Muscle of leg (tissue), 16 donors: ENCODE measurements at places on chromosomes 5 and 9.
A peak's percentile ranks its signal among the peaks of the same experiment; 100 is the strongest.

DNA sequence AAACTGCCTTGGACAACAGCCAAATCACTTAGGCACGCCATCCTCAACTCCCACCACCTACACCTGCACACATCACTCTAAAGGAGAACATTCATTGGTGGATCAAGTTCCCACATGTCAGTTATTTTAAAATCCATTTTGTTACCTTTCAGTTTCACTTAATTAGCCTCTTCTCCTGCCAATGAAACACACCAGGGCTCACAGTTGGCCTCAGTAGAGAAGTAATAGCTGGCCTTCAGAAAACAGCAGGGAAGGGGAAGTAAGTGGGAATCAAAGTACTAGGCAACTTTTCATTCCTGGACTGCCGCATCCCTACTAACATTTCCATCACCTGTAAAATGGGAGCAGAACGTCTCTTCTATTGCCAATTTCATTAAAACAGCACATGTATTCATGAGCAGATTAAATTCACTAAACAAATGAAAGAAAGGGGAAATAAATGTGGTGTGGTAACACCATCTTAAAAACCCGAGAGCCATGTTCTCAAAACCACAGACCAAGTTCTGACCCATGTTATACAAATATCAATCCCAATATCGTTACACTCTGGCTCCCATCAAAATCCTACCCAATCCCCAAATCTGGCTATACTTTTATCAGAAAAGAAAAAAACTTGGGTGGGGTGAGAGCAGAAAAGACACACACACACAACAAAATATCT, 1.7 kb downstream of the SIL1 start:
- DNase-seq, result no peak

DNA sequence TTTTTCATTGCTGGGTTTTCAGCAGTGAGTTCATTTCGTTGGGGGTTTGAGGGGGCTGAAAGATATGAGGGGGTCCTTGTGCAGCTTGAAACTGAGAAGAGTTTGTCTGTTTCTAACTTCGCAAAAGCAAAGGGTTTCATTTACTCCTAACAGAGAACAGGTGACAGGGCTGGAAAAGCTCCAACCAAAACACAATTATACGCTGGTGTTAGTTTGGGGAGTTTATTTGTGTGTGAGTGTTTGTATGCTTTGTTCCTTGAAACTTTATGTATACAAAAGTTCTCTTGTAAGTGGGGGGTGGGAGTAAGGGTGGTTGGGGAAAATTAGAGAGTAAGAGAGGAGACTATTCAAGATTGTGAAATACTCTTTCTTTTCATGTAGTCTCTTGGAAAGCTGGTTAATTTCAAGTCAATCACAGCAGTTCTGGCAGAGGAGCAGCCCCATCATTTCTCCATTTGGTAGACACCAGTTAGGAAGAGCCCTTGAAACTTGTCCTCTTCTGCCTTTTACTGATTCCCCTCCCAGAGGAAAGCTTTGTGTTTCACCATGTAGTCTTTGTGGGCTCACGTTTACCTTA, 881 bp downstream of the TNFAIP8 start:
- peak; percentile 32 for DNase-seq

GRCh38 chr5:127933348-127933747, 150.2 kb upstream of the SLC12A2 start:
- no peak for DNase-seq

DNA sequence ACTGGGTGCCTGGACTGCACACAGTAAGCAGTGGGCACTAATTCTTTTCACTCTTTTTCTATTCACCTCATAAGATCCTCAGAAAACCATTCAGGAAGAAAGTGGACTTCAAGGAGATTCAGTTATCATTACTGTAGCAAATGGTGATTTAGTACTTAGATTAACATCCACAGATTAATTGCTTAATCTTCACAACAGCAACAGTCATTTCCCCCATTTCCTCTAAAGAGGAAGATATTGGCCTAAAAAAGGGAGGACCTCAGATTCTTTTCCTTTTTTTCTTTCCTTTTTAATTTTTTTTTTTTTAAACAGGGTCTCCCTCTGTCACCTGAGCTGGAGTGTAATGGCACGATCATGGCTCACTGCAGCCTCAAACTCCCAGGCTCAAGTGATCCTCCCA, 64.4 kb downstream of the AUH start:
- no peak for DNase-seq

DNA sequence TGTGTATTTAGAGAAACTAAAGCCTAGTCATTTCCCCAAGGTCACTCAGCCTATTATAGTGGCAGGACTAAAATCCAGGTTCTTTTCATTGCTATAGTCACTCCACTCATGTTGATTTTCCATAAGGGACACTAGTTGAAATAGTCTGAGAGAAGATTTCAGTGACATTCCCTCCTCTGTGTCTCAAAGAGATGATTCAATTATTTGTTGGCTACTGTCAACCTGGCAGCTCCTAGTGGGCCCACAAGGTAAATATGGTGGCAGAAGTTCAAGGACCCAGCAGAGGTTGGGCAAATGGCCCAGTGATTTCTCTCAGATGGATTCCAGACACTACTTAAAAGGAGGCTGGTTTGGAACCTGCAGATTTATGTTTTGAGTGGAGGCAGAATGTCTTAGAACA, 48.1 kb downstream of the G3BP1 start:
- no peak for DNase-seq

- DNase-seq, result no peak
Measured at GRCh38 chr9:91245431-91246313, 116.0 kb downstream of the AUH start.

DNA sequence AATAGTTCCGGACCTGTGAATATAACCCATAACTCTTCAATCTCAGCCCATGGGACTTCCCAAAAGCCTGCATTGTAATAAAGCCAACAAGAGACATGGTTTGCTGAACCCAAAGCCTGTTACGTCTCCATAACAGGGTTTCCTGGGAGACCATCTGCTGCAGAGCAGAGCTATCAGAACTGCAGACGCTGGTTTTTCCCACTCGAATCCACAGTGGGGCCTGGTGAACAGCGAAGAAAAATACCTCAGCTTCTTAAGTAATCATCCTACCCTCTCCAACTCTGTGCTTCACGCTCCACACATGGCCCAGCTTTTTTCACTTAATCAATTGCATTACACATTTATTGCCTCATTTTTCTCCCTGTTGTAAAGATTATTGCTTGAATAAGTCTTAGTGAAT, 409.5 kb upstream of the GRIA1 start:
- DNase-seq, result peak; percentile 12

GRCh38 chr9:89631384-89631783, 26.6 kb downstream of the GADD45G start:
- no peak for DNase-seq

GRCh38 chr5:93250424-93250823, 330.6 kb downstream of the NR2F1-AS1 start:
- no peak for DNase-seq

DNA sequence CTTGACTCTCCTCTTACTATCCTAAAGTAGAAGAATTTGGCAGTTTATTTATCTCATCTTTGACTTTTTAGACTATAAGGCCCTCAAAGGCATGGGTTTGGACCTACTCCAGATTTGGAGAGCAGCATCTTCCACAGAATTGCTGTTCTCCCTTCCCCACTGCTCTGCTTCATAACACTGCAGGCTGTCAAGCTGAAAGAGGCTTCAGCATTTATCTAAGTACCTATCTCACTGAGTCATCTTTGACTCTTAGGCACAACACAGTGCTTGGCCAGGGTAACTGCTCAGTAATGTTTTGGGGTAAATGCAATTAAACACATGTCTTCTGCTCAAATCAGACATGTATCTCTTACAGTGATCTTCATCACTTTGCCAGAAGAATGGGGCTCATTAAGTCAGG, 60.6 kb downstream of the GRIN3A start:
- DNase-seq, result no peak

- DNase-seq, result no peak
Measured at GRCh38 chr5:115379622-115380344, 83.3 kb upstream of the CCDC112 start.

DNA sequence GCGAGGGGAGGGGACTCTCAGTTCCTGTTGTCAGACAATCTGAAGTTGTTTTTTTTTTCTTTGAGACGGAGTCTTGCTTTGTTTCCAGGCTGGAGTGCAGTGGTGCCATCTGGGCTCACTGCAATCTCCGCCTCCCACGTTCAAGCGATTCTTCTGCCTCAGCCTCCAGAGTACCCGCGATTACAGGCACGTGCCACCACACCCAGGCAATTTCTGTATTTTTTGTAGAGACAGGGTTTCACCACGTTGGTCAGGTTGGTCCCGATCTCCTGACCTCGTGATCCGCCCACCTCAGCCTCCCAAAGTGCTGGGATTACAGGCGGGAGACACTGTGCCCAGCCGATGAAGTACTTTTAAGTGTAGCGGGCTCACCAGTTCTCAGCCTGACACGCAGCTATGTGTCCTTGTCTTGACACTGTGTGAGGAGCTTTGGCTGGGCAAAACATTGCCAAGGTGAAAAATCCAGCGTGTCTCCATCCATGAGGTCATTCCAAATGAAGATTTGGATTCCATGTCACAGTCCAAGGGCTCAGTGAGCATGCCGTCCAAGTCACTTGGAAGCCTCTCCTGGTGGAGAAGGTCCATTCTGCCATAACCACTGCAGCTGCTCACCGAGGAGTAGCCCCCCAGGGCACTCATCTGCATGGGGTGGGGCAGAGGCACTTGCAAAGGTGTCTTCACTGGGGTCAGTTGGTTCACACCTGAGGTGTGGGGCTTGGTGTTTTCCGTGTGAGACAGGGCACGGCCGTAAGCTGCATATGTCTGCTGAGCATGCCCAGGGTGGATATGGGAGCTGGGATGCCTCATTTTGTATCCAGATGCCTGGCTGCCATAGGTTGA, 32.0 kb downstream of the OR2V1 start:
- DNase-seq, result no peak

DNA sequence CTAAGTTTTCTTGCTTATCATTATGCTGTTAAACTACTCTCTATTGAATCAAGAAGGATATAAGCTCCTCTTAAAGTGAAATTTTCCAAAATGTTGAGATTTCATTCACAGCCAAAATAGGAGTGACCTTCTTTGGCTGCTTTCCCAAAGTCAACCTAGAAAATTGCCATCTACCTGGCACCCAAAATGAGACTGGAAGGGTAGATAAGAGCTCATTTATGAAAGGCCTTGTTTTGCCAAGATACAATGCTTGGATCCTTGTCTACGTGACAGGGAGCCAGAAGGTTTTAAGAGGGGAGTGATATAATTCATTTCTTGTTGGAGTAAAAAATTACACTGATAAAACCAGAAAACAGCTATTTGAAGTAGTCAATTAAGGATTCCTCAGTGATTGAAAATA, 287.1 kb downstream of the IZUMO3 start:
- peak; percentile 1 for DNase-seq

- no peak for DNase-seq
Measured at GRCh38 chr5:54851449-54851848, 133.9 kb downstream of the ESM1 start.

DNA sequence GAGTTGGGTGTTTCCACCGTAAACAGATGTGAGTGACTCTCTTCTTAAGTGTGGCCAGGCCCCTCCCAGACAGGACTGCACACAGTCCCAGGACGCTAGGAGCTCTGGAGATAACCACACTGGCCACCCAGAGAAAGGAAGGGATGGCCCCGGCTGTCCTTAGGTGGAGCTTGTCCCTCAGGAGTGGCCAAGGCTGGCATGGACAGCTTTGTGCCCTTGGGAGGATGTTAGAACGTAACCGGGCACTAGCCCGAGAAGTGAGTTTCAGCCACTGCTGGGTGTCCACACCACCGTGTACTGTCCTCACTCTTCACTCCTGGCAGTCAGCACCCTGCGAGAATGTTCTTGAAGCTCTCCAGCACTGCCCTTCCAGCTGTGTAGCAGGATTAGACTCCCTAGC, 35.8 kb upstream of the FCN2 start:
- no peak for DNase-seq

DNA sequence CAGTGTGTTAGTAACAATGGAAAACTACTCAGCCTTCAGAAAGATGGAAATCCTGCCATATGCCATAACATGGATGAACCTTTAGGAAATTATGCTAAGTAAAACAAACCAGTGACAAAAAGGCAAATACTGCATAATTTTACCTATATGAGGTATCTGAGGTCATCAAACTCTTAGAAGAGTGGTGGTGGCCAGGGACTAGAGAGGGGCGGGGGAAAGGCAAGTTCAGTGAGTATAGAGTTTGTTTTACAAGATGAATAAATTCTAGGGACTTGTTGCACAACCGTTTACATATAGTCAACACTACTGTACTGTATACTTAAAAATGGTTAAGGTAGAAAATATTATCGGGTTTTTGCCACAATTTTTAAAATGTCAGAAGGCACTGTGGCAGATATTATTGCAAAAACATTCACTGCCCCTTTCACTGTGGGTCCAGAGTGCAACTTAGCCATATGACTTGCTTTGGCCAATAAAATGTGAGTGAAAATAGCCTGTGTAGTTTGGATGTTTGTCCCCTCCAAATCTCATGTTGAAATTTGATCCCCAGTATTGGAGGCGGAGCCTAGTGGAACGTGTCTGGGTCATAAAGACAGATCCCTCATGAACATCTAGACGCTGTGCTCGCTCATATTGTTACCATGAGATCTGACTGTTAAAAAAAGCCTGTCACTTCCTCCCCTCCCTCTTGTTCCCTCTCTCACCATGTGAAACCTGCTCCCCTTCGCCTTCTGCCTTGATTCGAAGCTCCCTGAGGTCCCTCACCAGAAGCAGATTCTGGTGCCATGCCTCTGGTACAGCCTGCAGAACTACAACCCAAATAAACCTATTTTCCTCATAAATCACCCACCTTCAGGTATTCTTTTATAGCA, 9.5 kb downstream of the ZNF367 start:
- DNase-seq, result no peak

DNA sequence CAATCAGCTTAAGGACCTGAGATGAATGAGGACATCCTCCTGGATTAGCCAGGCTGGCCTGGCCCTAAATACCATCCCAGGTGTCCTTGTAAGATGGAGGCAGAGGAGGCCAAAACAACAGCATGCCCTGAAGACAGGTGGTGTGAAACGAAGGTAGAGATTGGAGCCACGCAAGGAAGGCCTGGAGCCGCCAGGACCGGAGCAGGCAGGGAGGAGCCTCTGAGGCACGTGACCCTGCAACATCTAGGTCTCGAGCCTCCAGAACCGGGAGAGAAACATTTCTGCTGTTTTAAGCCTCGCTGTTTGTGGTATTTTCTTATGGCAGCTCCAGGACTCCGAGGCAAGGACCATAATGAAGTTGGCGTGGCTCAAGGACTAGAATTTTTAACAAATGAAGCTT, 9.7 kb upstream of the COL5A1 start:
- no peak for DNase-seq

DNA sequence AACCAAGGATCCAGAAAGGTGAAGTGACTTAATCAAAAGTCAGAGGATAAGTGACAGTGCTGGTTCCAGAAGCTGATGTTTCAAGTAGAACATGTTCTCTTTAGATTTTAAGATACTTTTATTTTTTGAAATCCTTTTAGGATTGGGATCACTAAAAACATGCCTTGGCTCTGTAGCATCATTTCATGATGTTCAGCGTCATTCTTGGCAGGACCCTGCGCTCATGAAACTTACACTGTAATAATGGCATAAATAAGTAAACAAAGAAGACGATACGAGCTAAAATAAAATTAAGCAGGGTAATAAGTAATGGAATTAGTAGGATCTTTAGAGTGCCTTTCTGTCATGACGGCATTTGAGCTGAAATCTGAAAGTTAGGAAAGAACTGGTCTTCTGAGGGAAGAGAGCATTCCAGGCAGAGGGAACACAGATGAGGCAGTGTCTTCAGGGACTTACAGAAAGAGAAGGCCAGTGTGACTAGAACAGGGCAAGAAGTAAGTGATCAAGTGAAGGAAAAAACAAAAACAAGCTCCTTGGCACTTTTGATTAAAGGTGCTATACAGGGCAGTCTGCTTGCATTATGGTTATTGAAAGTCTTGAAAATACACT, 19.9 kb downstream of the CTNNA1 start:
- peak; percentile 55 for DNase-seq
